ENCODE measurements at places on chromosomes 2 and 18.
A peak's percentile ranks its signal among the peaks of the same experiment; 100 is the strongest.

DNA sequence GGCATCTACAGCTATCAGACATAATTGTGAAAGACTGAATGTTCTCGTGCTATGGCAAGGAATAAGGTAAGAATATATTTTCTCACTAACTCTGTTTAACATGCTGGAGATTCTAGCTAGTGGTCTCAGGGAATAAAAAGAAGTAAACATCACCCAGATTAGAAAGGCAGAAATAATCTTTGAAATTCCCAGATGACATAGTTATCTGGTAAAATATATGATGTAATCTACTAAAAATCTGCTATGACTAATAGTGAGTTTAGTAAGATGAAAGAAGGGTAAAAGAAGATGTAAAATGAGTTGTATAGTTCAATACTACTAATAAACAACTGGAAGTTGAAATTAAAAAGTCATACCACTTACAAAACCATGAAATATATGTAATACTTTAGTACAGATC is 134.2 kb downstream of the DSC3 start:
- DNase-seq, result no peak

GRCh38 chr18:58721566-58722239 is 50.4 kb downstream of the MALT1 start:
- no peak for DNase-seq

- no peak for DNase-seq
Measured at GRCh38 chr2:30109856-30110255, 37.0 kb upstream of the YPEL5 start.

- no peak for DNase-seq
Measured at GRCh38 chr2:17497718-17498117, 20.5 kb downstream of the RAD51AP2 start.

- no peak for DNase-seq
Measured at GRCh38 chr2:210997373-210997772, 441.0 kb downstream of the CPS1 start.

DNA sequence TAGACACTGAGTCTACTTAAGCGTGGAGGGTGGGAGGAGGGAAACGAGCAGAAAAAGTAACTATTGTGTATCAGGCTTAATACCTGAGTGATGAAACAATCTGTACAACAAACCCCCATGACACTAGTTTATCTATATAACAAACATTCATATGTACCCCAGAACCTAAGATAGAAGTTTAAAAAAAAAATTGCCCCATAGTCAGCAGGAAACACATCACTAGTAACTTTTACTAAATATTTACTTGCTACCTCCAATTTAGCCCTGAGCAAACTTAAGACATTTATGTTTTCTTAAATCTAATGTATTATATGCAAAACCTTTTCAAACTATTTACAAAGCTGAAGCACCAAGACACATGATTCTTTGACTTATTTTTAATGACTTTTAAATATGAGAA is 5.6 kb downstream of the REV1 start:
- DNase-seq, result no peak

- no peak for DNase-seq
Measured at GRCh38 chr18:58609536-58609993, 19.3 kb downstream of the ALPK2 start.

DNA sequence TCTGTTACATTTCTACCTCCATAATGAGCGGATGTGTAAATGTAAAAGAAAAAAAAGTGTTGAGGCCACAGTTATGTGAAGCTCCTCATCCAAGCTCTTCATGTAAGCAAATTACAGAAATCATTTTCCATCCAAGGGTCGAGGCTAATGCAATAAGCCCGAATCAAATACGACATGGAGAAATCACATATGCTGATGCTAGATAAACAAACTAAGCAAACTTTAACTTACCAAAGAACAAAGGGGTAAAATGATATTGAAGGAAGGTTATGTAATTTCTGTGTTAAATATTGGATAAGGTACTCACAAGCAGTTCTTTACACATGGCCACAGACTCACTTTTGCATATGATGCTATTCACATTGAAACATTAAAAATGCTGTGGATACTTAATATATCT is 310.2 kb upstream of the ID2 start:
- DNase-seq, result no peak

GRCh38 chr2:219174801-219175200 is 1.9 kb downstream of the CNPPD1 start:
- DNase-seq, result no peak

DNA sequence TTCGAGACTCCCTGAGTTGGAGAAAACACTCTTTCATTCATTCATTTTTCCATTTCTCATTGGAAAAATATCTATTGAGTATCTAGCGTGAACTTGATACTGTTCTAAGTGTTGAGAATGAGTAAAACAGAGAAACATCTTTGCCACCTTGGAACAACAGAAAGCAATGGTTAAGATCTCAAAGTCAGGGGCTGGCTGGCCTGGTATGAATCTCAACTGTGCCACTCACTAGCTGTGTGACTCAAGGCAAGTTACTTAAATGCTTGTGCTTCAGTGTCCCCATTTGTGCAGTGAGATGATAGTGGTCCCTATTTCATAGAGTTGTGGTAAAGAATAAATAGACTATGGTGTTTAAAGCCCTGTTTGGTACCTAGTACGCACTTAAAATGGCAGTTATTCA is 415.2 kb downstream of the NBAS start:
- no peak for DNase-seq

- no peak for DNase-seq
Measured at GRCh38 chr2:65294701-65295100, 67.1 kb downstream of the ACTR2 start.

DNA sequence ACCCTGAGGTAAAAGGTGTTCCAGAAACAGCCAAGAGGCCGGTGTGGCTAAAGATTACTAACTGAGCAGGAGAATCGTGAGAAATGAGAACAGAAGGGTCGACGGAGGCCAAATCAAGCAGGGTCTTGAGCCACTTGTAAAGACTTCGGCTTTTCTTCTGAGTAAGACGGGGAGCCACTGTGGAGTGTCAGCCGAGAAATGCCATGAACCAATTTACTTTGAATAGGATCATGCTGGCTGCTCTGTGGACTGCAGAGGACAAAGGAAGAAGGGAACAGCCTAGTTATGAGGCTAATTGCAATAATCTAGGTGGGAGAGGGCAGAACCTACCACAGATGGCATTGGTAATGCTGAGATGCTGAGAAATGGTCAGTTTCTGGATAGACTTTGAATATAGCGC is 16.8 kb downstream of the VIT start:
- DNase-seq, result no peak

DNA sequence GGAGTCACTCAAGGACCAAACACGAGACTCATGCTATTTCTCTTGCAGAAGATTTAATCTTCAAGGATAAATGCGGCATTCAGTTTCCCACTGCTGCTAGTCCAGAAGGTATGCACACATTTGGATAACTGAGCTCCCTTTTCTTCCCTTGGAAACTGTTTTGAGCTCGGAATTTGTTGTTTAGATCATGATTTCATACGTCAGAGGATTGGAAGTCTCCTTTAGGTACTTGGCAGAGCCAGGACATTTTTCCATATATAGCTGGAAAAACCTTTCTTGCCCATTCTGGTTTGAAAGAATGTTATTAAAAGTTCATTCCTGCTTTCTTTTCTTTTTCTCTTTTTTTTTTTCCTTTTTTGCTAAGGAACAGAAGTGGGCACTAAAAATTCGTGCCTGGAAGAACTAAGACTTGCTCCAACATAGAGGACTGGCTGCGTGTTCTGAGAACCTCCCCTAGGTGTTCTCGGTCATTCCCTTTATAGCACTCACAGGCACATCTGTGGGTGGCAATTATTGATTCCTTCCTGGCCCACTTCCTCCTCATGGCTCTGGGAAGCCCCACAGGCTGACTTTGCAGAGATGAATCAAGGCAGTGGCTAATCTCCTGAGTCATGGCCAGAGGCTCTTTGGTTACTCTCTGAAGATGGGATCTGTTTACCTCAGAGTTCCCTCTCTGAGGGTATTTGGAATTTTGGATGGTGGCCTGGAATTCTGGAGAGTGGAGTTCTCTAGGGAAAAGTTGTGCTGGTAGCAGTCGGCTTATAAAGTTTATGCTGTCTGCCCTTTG is 104.8 kb downstream of the PLCL1 start:
- DNase-seq, result peak; percentile 43

- peak; percentile 56 for DNase-seq
Measured at GRCh38 chr2:28649481-28650265, 102.0 kb upstream of the PPP1CB start.

DNA sequence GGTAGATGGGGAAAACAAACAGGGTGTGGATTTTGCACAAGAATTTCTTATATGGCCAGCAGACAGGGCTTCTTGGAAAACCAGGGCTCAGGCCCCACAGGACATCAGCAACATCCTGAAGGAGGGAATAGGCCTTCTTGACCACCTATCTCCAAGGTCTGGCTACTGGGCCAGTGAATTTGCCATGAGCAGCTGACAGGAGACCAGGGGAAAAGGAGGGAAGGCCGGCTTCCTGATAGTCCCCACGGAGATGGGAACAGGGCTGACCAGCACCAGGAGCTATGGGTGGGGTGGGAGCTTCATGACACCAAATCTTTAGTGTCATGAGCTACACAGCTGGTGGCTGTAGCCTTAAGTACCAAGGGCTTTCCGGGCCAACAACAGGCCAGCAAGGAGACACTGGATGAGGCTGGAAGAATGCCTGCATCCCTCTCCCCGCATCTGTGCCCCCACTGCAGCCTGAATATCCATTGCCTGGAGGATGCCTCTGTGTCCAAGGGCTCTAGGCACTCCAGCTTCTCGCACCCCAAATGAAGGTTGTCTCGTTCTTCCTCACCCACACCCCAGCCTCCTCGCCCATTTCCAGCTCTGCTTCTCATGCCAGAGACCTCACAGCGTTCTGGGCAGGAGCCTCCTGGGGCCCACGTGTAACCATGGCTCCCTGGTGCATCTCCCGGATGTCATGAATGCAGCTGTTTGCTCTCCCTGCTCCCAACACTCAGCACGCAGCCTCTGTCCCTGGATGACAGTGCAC is 74.8 kb downstream of the EMX1 start:
- no peak for DNase-seq

DNA sequence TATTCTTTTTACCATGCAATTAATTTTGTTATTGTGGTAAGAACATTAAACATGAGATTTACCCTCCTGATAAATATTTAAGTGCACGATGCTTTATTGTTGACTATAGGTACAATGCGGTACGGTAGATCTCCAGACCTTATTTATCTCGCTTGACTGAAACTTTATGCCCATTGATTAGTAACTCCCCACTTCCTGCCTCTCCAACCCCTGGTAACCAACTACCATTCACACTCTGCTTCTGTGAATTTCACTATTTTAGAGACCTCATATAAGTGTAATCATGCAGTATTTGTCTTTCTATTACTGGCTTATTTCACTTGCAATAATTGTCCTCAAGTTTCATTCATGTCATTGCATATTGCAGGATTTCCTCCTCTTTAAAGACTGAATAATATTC is 195.7 kb upstream of the ID2 start:
- no peak for DNase-seq

DNA sequence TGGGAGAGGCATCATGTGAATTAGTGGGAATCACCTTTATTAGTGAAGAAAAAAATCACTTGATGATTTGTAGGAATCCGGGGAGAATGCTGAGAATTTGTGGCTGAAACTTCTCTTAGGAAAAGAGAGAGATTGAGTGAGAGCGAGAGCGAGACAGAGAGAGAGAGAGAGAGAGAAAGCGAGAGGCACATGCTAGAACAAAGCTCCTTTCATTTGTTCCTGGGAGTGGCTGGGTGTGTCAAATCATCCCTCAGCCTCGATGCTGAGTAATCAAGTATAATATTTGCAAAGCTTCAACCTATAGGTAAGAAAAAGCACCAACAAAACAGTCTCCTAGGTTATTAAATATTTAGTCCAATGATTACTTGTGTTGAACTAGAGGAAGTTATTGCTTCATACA is 4.4 kb upstream of the SERPINB5 start:
- peak; percentile 68 for DNase-seq

- no peak for DNase-seq
Measured at GRCh38 chr2:15112216-15112615, 448.9 kb downstream of the NBAS start.

DNA sequence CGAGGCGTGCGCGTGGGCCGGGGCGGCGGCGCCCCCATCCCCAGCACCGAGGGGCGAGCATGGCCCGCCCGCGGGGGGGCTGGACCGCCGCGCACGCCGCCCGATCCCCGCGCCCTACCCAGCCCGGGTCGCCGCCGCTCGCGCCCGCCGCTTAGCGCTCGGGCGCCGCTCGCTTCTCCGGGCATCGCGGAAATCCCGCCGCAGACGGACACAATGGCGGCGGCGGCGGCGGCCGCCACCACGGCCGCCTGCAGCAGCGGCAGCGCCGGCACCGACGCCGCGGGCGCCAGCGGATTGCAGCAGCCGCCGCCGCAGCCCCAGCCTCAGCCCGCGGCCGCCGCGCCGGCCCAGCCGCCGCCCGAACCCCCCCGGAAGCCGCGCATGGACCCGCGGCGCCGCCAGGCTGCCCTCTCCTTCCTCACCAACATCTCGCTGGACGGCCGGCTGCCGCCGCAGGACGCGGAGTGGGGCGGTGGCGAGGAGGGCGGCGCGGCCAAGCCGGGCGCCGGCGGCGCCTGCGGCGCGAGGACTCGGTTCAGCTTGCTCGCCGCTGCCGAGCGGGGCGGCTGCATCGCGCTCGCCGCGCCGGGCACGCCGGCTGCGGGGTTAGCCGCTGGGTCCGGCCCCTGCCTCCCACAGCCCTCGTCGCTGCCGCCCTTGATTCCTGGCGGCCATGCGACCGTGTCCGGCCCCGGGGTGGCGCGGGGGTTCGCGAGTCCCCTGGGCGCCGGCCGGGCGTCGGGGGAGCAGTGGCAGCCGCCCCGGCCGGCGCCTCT is 453 bp downstream of the CABLES1 start:
- peak; percentile 44 for DNase-seq

DNA sequence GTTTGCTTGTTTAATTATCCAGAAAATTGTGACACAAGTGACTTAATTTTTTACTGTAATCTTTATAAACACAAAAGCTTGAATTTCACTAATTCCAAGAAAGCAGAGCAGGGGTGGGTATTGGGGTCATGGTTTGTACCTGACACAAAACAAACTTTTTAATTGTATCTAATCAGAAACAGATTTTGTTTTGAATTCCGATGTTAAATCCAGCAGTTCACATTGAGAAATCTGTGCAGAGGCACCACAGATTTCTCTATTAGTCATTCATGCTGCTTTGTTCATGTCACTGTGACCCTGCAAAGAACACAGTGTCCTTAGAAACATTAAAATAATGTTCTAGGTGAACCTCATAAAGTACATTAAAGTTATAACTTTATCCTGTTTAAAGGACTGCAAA is 443.4 kb downstream of the NYAP2 start:
- DNase-seq, result no peak

- DNase-seq, result no peak
Measured at GRCh38 chr2:222769446-222769845, 91.4 kb upstream of the ACSL3 start.

GRCh38 chr2:42360493-42360889 is 526 bp downstream of the COX7A2L start:
- no peak for DNase-seq

GRCh38 chr2:20015482-20016083 is 3.1 kb upstream of the MATN3 start:
- DNase-seq, result peak; percentile 47

Data from Calu3 (cell line).